ENCODE measurements at places on chromosomes 5 and 9. TPM values are rescaled to one million over a fixed set of nuclear protein-coding genes. Genes with fewer than 3 reads are reported as not detected.

PDE8B gene
- polyA plus RNA-seq, result 0.17 TPM

PCSK5 gene
- polyA plus RNA-seq, result not detected

PCDHGB5 gene
- 0.27 TPM for polyA plus RNA-seq

ARHGEF28 gene
- polyA plus RNA-seq, result not detected

SLC25A2 gene
- not detected for polyA plus RNA-seq

PRDM9 gene
- not detected for polyA plus RNA-seq

RANBP3L gene
- polyA plus RNA-seq, result not detected

GFI1B gene
- polyA plus RNA-seq, result 0.38 TPM

LIFR gene
- not detected for polyA plus RNA-seq

OR1J2 gene
- polyA plus RNA-seq, result not detected

ADGRV1 gene
- not detected for polyA plus RNA-seq

PCDHGB2 gene
- not detected for polyA plus RNA-seq

MEIKIN gene
- polyA plus RNA-seq, result not detected

DAB2 gene
- 2.0 TPM for polyA plus RNA-seq

HEMGN gene
- not detected for polyA plus RNA-seq

CCDC192 gene
- not detected for polyA plus RNA-seq

PCDHB12 gene
- not detected for polyA plus RNA-seq

HRCT1 gene
- not detected for polyA plus RNA-seq

C1QTNF2 gene
- not detected for polyA plus RNA-seq

SPINK6 gene
- polyA plus RNA-seq, result not detected

AUH gene
- 11.4 TPM for polyA plus RNA-seq

F12 gene
- not detected for polyA plus RNA-seq

THBS4 gene
- not detected for polyA plus RNA-seq

NPDC1 gene
- polyA plus RNA-seq, result not detected

STRBP gene
- polyA plus RNA-seq, result 170 TPM

TAL2 gene
- polyA plus RNA-seq, result 2.5 TPM

PRR16 gene
- not detected for polyA plus RNA-seq

EXD3 gene
- polyA plus RNA-seq, result 4.0 TPM

SLC23A1 gene
- 0.13 TPM for polyA plus RNA-seq

TSSK1B gene
- not detected for polyA plus RNA-seq

PCDHGA5 gene
- polyA plus RNA-seq, result 0.10 TPM

DND1 gene
- not detected for polyA plus RNA-seq

GAPVD1 gene
- 28.4 TPM for polyA plus RNA-seq
